Stimulated activated CD8-positive, alpha-beta memory T cell treated with anti-CD3 and anti-CD28 coated beads, Interleukin-2, amount 100 ng/mL, for 1 hour (primary cell): ENCODE measurements at places on chromosomes 13 and 19.

- DNase-seq, result no peak
These were observed 23.2 kb downstream of the ZMYM2 start for GRCh38 chr13:19981685-19982238.

- DNase-seq, result no peak
These were observed 90.4 kb downstream of the TBC1D4 start for GRCh38 chr13:75391432-75392100.

GRCh38 chr13:102566513-102566912, 30.3 kb upstream of the TPP2 start:
- no peak for DNase-seq

DNA sequence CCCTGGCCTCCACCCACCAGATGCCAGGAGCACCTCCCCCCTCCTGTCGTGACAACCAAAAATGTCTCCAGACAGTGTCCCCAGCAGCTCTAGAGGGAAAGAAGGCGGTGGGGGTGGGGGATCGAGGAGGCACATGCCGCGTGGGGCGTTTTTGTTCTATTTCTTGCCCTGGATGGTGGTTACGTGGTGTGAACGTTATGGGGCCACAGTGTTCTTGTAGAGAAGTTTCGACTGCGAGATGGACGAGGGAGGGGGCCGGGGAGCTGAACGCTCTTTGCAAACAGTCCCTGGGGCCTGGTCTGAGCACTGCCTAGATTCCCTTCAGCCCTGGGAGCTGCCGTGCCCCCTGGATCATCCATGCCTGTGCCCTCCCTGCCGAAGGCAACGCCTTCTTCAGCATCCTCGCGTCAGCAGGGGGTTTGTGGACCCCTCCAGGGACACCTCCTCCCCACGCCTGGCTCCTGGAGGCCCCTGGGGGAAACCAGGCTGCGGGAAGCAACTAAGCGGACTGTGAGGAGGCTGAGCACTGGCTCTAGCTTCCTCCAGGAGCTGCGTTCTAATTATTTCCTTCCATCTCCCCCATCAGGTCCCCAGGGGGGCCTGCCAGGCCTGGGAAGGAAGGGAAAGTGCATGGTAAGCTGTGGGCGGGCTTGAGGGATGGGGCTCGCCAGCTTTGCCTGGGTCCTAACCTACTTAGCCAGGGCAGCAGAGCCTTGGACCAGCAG, 131.5 kb downstream of the IER2 start:
- DNase-seq, result no peak

- no peak for DNase-seq
These were observed 236.0 kb downstream of the PCDH9 start for GRCh38 chr13:66994097-66994496.

- no peak for DNase-seq
These were observed 689.1 kb upstream of the GPC6 start for GRCh38 chr13:92537471-92537870.

- no peak for DNase-seq
These were observed 7.4 kb upstream of the FCGBP start for GRCh38 chr19:39941615-39942365.

GRCh38 chr13:28220166-28220565, 81.8 kb downstream of the PAN3 start:
- no peak for DNase-seq

- DNase-seq, result no peak
These were observed 490.8 kb downstream of the FOXO1 start for GRCh38 chr13:40175639-40176038.
